Muscle of arm (tissue), 14 donors: ENCODE measurements at places on chromosomes 7 and 10.

GRCh38 chr10:3002304-3002703 lies 65.0 kb upstream of the PFKP start:
- DNase-seq, result no peak

DNA sequence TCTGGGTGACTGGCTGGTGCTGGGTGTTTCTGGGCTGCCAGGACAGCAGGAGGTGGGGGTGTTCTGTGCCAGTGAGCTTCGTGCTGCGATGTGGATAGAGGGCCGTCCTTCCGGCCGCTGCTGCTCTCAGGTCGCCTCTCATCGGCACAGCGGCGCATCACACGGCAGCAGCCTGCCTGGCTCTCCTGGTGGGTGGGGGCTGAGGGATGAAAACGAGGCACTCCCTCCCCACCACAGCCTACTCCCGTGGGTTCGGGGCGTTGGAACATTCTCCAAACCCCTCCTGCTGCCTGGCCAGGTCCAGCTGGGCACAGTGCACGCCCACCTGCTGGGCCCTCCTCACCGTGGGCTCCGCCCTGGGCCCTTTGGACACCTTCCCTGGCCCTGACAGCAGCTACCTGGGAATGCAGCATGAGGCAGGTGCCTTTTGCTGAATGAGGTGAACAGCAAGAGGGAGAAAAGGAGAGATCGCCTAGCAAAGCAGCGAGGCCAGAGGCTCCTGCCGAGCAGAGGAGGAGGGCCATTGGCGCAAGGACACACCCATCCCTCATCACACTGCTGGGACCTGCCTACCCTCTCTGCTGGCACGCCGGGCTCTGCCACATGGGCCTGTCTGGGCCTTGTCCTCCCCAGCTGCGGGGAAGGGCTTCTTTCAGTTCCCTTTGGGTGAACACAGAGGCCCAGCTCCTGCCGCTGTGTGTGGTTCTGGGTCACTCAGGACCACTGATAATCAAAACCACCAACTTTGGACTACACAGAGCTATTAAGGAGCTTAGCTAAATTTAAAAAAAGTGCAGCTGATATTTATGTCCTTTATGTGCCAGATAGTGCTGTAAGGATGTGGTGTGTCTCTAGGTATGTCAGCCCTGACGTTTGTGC lies 33.4 kb downstream of the INPP5A start:
- DNase-seq, result no peak

GRCh38 chr7:47150497-47151260 lies 431.2 kb downstream of the TNS3 start:
- DNase-seq, result no peak

GRCh38 chr10:50600286-50600685 lies 23.5 kb downstream of the SGMS1 start:
- no peak for DNase-seq

DNA sequence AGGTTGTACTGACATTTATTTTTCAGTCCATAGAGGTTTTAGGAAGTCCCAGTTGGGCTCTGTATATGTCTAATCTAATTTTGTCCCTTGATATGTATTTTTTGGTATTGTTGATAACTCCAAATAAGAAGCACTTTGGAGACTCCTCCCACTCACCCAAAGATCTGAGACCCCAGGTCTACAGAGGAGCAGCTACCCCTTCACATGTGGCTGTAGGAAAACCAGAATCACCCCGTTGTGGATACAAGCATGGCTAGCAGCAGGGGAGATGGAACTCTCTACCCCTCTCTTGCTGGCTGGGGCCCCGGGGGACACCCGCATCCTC lies 9.4 kb downstream of the HHEX start:
- no peak for DNase-seq

- no peak for DNase-seq
Observed at GRCh38 chr10:6892864-6893263, 312.8 kb upstream of the PRKCQ start.

DNA sequence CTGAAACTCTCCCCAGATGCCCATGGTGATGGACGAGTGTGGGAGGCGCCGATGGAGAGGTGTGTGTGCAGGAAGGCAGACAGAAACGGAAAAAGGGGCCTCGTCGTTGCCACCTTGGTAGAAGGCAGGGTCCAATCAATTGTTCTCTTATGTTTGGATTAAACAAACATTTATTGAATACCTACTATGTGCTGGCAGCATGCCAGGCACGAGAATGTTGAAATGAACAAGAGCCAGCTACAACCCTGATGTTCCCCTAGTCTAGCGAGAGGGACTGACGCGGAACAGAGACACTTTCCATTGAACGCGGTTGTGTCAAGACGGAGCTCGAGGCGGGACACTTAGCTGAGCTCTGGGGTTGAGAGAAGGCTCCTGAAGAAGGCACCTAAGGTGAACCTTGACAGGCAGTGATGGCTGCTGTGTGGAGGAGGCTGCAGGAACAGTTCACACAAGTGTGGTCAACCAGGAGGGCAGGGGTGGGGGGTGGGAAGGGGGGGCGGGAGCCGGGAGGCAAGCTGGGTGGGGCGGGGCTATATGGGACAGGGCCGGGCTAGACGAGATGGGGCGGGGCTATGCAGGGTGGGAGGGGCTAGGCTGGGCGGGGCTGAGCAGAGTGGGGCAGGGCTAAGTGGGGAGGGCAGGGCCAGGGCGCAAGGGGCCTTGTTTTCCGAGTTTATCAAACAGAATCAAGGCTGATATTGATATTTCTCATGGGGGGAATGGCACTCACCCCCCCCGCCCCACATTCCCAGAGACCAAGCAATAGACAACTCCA lies 181.0 kb downstream of the GATA3 start:
- no peak for DNase-seq

GRCh38 chr7:144006692-144007042 lies 6.5 kb downstream of the OR6B1 start:
- peak; percentile 20 for DNase-seq

DNA sequence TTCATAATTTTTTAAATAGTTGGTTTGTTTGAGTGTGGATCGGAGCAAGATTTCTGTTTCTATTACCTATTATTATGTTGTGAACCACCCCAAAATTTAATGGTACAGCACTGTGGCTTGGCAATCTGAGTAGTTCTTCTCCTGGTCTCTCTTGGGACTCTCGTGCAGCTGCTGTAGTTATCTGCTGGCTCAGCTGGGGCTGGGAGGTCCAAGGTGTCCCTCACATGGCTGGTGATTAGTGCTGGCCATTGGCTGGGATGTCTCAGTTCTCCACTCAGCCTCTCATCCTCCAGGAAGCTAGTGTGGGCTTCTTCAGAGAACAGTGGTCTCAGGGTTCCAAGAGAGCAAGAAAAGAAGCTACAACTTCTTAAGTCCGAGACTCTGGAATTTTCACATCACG lies 15.4 kb downstream of the NPFFR1 start:
- no peak for DNase-seq

DNA sequence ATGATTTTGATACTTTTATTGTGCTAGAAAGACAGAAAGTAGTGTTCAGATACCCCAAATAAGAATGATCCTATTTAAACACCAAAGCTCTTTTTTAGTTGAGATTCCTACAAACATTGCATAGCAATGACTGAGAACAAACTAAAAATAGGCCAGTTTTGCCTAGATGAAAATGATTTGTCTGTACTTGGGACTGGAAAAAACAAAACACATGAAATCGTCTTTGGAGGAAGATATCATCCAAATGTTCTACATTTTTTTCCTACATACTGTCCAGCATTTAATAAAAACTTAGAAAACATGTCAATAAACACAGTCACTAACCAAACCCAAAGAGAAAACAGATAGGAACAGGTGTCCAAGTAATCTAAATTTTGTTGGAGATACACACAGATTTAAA lies 111.6 kb upstream of the MEOX2 start:
- DNase-seq, result peak; percentile 55
